NCI-H187 (cell line): ENCODE measurements at places on chromosomes 4 and X.

GRCh38 chrX:136055651-136056221 lies 70.5 kb downstream of the SLC9A6 start:
- DNase-seq = no peak

- DNase-seq = no peak
These were observed 16.2 kb downstream of the HNRNPD start for GRCh38 chr4:82357640-82358039.

- DNase-seq = no peak
These were observed 179.5 kb downstream of the PPARGC1A start for GRCh38 chr4:23710298-23710697.

GRCh38 chr4:3523628-3524221 lies 8.5 kb downstream of the LRPAP1 start:
- no peak for DNase-seq

DNA sequence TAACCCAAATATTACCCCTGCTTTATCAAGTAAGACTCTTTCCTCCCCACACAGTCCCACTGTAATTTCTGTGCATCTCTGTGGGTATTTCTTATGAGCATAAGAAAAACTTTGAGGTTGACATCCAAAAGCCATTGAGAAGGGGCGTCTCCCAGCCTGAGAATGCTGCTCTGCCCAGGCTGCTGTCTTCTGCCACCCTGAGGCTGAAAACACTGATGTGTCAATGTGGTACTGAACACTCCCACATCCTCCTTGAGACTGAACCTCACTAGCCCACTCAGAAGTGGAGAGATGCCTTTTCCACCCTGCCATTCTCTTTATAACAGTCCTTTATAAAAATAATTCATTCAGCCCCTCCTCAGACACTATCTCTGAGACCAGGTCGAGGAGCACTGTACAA lies 120.8 kb downstream of the SMIM20 start:
- DNase-seq = no peak

- no peak for DNase-seq
These were observed 71.5 kb downstream of the SLC16A2 start for GRCh38 chrX:74492720-74493201.

DNA sequence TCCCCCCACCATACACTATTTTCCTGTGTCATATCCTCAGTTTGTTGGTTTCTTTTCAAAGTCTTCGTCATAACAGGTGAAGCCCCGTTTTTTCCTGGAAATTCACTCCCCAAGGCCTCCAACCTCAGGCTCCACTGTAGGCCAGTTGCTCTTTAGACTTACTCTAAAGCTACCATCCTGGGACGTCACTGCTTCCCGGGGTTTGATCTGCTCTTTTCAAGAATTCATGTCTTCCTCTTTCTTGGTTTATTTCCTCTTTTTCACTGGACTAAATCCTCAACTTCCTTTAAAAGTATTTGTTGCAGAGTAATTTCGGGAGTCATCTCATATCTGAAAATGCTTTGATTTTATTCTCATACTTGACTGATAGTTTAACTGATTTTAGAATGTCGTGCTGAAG lies 6.5 kb upstream of the SERTM2 start:
- DNase-seq = no peak

- no peak for DNase-seq
These were observed 6.7 kb downstream of the LAMP2 start for GRCh38 chrX:120462370-120462769.

GRCh38 chr4:2637956-2638552 lies 101.6 kb downstream of the FAM193A start:
- no peak for DNase-seq

- DNase-seq = no peak
These were observed 96.4 kb downstream of the ANAPC10 start for GRCh38 chr4:145001635-145002034.

GRCh38 chr4:104486716-104487504 lies 7.8 kb downstream of the CXXC4 start:
- DNase-seq = no peak

- no peak for DNase-seq
These were observed 40.5 kb upstream of the GPR78 start for GRCh38 chr4:8539661-8540060.

DNA sequence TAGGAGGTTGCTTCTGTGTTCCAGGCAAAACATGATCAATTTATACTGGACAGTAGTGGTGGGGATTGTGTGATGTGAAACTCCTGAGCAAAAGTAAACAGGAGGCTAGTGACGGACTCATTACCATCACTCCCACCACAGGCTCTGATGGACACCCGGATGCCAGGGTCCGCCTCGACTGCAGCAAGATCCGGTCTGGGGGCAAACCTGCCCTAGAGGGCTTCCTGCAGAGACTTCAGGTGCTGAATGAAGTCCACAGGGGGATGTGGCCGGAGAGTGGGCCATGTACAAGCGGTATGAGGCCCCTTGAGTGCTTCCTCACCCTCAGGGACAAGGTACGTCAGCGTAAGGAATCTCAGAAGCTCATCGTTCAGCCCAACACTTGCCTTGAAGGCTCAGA lies 23.4 kb upstream of the TECRL start:
- no peak for DNase-seq

DNA sequence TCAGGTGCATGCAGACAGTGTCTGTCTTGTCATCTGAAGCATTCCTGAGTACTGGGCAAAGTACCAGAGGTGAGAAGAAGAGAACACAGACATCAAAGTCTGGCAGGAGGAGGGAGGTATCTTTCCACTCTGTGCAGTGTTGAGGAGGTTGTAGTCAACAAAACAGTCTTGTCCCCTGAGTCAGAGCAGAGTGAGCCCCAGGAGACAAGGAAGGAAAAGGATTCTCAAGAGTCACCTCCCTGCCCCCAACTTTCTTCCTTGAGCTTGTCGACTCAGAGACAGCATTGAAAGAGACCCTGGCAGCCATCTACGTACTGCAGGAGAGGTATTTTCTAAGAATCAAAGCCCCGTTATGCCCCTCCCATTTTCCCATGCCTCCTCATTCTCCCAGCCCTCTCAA lies 4.4 kb upstream of the SRPX start:
- DNase-seq = no peak

DNA sequence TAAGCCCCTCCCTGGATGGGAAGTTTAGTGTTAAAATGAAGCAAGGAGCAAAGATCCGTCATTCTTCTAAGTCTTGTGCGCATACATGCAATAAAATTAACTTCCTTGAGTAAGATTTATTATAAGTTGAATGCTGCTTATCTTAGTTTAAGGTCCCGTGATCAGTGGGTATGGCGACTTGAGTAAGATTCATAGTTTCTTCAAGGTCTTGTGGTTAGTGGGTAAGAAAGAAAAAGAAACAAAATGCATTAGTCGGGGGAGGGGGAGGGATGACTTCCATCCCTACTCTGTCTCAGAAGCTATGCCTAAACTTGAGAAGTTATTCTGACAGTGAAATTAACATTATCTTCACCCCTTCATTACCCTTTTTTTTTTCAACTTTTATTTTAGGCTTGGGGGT lies 127.3 kb upstream of the MAGEB16 start:
- no peak for DNase-seq

- DNase-seq = no peak
These were observed 73.0 kb upstream of the HPGD start for GRCh38 chr4:174595141-174595929.

- no peak for DNase-seq
These were observed 42.4 kb downstream of the HTR2C start for GRCh38 chrX:114626323-114626722.

DNA sequence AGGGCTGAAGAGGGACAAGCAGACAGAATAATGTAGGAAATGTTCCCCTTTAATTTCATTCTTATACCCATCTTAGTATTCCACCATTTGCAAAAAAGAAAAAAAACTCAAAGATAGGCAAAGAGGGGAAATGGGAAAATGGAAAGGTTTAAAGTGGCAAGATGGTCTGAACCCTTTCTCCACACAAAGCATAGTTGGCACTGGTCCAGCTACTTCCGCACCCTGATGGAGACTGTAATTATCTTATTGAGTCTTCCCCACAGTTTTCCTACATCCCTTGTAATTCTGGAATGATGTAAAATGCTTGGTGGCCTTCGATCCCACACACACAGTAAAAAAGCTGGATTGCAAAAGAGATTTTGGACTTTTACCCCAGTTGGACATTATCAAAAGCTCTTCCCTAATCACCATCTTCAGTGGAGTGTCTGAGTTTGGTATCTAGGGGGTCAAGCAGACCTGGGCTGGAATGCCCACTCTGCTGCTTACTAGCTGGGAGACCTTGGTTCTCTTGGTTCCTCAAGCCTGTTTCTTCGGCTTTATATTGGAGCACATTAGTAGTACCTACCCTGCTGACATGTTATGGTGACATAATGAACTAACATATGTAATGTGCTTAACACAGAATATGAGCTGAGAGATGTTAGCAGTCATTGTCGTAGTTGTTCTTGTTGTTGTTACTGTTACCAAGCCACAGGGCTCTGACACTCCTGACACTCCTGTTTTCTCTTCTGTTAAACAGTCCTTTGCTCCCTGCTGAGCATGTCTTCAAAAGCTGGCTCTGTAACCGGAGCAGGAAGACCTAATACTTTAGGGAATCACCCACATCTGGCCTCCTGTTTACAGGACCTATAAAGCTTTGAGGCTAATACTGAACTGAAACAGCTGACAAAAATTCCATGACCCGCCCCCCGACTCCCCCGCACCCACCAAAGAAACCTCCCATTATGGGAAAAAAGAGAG lies 4.7 kb downstream of the SRPX2 start:
- no peak for DNase-seq
